ENCODE measurements at places on chromosomes 4 and X. TPM values are rescaled to one million over a fixed set of nuclear protein-coding genes. Genes with fewer than 3 reads are reported as not detected.
A peak's percentile ranks its signal among the peaks of the same experiment; 100 is the strongest.

GRCh38 chr4:7759216-7759615, 180.4 kb downstream of the AFAP1 start:
- DNase-seq, result no peak

- no peak for DNase-seq
Measured at GRCh38 chrX:80792205-80792604, 17.5 kb downstream of the BRWD3 start.

DNA sequence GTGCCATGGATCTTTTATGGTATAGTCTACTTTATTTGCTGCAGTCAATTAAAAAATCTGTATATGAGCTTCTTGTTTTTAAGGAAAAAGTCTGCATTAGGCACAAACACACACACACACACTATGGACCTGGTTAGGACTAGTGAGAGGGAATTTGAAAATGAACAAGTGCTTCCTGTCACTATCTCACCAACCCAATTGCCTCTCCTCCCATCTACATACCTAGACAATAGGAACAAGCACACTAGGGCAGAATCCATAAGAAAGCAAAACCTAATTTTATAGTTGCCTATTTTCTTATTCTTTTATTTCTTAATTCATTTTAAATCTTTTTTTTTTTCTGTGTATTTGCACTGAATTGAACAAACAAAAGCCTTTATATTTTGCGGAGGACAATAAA, 22.7 kb downstream of the PALLD start:
- DNase-seq, result no peak

GRCh38 chrX:28590396-28590795, 3.1 kb downstream of the IL1RAPL1 start:
- DNase-seq, result no peak

- DNase-seq, result no peak
Measured at GRCh38 chr4:66569228-66569627, 898.9 kb upstream of the EPHA5 start.

- DNase-seq, result no peak
Measured at GRCh38 chr4:22045051-22045630, 96.6 kb upstream of the KCNIP4 start.

- no peak for DNase-seq
Measured at GRCh38 chr4:681736-682451, 7.1 kb downstream of the SLC49A3 start.

DNA sequence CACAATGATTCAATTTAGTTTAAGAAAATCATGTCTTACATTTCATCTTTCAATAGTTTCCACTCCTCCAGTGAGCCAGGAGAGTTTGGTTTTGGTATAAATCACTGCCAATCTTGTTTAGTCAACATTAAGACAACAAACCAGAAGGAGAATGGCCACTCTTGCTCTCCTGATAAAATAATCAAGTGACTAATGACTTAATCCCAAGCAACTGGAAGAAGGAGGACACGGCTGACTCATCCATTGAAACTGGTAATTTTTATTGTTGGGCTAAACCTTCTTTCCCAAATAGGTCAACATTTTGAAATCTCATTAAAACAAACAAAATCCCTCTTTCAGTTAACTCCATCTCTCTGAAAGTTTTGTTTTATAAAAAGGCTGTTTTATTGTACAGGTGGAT, 230.2 kb downstream of the CLCN4 start:
- DNase-seq, result peak; percentile 4

GRCh38 chr4:26020083-26020668, 106.2 kb downstream of the SMIM20 start:
- DNase-seq, result peak; percentile 67

GRCh38 chr4:76714226-76714625, 183.7 kb downstream of the SOWAHB start:
- no peak for DNase-seq

DNA sequence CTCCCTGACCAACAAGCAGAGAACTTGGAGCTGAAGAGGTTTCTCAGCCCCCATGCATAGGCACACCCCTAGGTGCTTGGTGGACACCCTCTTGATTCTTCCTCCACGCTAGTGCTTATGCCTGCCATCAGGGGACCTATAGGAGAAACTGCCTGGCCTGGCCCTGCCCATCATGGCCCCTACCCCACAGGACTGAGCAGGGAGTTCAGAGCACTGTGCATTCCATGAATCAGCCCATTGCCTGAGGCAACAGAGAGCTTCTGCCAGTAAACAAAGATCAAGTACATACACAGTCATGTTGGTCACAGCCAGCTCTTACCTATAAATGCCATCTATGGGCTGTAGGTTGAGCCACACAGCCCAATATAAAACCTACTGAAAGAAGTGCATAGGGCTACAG, 99.1 kb upstream of the EDNRA start:
- peak; percentile 17 for DNase-seq

GRCh38 chr4:1039493-1040343, 28.3 kb downstream of the FGFRL1 start:
- DNase-seq, result no peak

DNA sequence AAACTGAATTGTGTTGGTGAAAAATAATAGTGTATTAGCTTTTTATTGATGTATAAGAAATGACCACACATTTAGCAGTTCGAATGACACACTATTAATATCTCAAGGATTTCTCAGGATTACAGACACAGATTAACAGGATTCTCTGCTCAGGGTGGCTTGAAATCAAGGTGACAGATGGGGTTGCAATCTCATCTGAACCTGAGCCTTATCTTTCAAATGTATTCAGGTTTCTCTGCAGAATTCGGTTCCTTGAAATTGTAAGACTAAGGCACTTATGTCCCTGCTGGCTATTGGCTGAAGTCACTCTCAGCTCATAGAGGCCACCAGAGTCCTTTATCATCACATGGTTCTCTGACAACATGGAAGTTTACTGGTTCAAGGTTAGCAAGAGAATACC, 1780.1 kb downstream of the ARAP2 start:
- DNase-seq, result no peak

DNA sequence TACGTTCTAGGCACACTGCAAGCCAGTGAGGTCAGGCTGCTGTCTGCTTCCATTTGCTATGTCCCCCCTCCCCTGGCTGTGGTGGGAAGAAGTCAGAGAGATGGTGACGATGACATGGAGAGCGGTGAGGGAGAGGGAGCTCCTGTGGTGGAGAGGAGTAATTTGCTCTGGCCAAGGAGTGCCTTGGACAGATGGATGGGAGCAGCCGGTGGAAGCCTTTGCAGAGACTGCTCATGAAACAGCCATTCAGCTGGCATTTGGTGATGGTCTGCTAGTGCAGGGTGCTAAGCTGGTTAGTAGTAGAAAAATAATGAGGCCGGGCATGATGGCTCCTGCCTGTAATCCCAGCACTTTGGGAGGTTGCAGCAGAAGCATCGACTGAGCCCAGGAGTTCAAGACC, 124.1 kb downstream of the FHDC1 start:
- DNase-seq, result no peak

GRCh38 chr4:2411786-2412510, 6.5 kb downstream of the ZFYVE28 start:
- DNase-seq, result no peak

GRCh38 chr4:90095000-90095399, 32.2 kb upstream of the CCSER1 start:
- DNase-seq, result no peak

DNA sequence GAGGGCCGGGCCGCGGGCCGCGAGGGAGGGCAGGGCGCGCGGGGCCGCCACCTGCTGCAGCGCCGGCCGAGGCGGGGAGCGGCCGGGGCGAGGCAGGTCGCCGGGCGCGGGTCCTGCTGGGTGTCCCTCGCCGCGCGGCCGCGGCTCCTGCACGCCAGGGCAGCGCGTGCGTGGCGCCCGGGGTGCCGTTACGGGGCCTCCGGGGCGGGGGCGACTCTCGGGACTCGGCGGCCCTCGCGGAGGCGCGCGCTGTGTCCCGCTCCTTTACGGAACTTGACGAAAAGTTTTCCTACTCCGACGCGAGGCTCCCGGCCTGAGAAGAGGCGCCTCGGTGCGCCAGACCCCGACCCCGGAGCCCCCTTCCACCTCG, 329 bp downstream of the TBC1D14 start:
- no peak for DNase-seq

GRCh38 chrX:107014936-107015335, 14.9 kb upstream of the MORC4 start:
- DNase-seq, result no peak

DNA sequence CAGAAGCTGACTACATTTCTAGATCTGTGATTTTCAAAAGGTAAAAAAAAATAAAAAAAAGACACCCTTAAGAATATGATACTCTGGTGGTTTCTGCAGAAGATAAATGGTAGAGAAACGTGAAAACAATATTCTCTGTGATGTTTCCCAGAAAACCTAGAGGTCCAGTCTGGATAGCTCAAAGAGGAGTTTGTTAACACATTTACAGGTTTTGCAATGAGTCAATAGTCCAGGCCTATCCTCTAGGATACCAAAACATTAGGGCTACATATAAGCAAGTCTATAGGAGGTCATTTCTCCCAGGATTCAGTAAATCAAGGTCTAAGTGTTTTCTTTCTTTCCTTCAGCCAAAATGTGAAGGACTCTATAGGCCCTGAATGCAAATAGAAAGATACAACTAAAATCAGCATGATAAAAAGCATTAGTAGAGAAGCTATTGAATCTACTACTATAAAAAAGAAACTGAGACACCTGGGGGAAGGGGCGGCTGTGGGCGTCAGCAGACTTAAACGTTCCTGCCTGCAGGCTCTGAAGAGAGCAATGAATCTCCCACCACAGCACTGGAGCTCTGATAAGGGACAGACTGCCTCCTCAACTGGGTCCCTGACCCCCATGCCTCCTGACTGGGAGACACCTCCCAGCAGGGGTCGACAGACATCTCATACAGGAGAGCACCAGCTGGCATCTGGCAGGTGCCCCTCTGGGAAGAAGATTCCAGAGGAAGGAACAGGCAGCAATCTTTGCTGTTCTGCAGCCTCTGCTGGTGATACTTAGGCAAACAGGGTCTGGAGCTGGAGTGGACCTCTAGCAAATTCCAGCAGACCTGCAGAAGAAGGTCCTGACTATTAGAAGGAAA, 33.7 kb upstream of the SPP1 start:
- no peak for DNase-seq

GRCh38 chrX:15973299-15973698, 118.7 kb upstream of the AP1S2 start:
- peak; percentile 69 for DNase-seq

GRCh38 chr4:15331930-15332329, 95.9 kb upstream of the C1QTNF7 start:
- no peak for DNase-seq

DNA sequence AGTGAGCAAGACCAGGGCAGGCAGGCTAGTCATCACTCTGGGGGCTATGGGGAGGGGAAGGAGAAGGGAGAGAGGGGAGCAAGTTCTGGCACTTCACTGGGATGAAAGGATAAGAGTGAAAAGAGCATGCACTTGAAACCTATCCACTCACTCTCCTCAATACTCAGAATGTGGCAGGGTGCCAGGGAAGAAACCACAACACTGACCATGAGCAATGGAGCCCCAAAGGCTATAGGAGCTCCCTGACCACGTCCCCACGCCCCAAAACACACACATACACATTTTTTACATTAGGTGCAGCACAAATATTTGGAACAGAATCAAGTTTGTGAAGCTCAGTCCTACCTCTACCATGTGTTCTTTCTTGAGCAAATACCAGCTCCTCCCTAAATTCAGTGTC, 132.2 kb downstream of the IDS start:
- peak; percentile 72 for DNase-seq

GRCh38 chr4:119037709-119038108, 97.9 kb upstream of the MYOZ2 start:
- DNase-seq, result no peak

DNA sequence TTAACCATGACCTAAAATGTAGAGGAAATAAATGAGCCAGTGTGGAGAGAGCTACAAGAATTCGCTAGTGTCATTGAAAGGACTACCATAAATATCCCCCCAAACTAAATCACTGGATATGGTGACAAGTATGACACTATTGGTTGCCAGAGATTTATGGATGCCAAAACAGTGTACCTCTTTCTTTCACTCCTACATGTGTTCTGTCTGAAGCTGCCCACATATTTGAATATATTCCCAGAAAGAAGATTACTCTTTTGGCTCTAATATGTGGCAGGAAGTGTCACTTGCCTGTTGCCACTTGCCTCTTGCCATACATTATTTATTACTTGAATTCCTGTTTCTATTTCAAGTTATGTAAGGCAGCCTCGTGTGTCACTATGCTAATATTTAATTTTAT, 1573.6 kb downstream of the TECRL start:
- DNase-seq, result no peak

DNA sequence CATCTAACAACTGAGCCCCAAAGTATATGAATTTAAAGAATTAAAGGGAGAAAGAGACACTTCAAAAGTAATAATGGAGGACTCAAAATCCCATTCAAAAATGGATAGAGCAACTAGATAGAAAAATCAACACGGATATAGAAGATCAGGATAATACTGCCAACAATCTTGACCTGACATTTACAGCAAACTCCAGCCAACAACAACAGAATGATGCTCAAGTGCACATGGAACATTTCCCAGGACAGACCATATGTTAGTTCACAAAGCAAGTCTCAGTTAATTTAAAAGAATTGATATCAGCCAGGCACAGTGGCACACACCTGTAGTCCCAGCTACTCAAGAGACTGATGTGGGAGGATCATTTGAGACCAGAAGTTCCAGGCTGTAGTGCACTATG, 72.0 kb upstream of the SMARCAD1 start:
- DNase-seq, result no peak

- DNase-seq, result no peak
Measured at GRCh38 chr4:27915822-27916221, 1055.2 kb downstream of the STIM2 start.

DNA sequence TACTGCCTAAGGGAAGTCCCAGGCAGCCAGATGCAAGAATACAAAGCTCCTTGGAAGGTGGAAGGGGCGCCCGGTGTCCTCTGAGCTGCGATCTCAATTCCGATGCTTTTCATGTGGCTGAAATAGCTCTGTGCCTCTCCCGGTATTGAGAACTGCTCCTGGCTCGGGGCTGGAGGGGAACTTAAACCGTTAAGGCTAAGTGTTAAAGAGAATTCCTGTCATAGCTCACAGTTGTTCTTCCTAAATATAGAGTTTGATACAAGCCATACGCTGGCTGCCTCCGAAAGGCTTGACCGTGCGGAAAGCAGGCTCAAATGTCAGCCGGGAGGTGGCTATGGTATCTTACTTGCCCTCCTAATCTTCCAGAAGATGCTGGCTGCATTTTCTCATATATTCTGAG, at the start of gene SMPX:
SMPX (minus strand) TSS at position 157 of the 400 bp plus-strand sequence. CDS start 3,826 bp downstream, outside the sequence.
- no peak for DNase-seq

GRCh38 chrX:20144491-20144890, 2.9 kb upstream of the EIF1AX start:
- DNase-seq, result peak; percentile 73

DNA sequence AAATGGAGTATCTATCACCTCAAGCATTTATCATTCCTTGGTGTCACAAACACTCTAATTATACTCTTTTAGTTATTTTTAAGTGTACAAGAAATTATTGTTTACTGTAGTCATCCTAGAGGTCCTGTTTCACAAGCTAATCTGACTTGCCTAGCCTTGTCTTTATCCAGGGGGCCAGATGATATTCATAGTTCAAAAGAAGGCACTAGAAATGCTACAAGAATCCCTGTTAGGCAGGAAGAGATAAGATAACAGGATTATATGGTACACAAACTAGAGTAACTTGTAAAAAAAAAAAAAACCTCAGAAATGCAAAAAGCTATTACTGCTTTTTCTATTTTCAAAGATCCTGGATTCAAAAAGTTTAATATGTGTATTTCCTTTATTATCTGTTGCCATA, 95.8 kb downstream of the MBNL3 start:
- no peak for DNase-seq

RTL3 gene
- 1.4 TPM for total RNA-seq

STK32B gene
- total RNA-seq, result 13.7 TPM

HPSE gene
- total RNA-seq, result 0.48 TPM

SOD3 gene
- 1.2 TPM for total RNA-seq

MAGEA3 gene
- 116 TPM for total RNA-seq

ASB5 gene
- total RNA-seq, result not detected

All from RPMI7951 (cell line).